ENCODE measurements at places on chromosomes 7 and 10.

DNA sequence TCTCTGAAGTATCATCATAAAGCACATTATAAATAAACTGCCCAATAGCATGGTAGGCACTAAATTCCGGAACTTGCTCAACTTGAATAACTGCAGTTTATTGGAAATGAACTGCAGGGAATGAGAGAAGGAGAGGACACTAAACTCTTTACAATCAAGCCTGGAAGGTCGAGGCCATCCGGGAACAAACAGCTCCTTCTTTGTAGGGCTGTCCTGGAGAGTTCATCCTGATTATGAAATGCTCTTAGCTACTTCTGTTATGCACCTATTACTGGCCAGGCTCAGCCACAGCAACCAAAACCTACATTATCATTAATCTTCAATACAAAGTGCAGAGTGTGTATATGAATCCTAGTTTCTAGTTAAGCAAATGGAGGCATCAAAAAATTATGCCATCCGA lies 64.7 kb downstream of the PPP1R17 start:
- no peak for DNase-seq

DNA sequence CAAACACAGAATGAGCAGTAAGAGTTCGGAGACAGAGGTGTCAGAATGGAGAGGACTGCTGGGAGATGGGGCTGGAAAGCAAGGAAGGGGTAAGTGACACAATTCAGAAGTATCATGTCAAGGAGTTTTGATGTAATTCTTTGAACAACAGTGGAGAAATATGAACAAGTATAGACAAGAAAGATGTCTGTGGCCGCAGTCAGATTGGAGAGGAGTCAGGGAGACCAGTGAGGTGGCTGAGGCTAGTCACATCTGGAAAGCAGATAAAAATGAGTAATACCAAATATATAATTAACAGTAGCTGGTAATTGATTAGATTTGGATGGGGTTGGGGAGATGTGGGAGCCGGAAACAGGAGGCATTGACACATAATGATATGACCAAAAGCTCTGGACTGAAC lies 540.9 kb downstream of the SUGCT start:
- no peak for DNase-seq

DNA sequence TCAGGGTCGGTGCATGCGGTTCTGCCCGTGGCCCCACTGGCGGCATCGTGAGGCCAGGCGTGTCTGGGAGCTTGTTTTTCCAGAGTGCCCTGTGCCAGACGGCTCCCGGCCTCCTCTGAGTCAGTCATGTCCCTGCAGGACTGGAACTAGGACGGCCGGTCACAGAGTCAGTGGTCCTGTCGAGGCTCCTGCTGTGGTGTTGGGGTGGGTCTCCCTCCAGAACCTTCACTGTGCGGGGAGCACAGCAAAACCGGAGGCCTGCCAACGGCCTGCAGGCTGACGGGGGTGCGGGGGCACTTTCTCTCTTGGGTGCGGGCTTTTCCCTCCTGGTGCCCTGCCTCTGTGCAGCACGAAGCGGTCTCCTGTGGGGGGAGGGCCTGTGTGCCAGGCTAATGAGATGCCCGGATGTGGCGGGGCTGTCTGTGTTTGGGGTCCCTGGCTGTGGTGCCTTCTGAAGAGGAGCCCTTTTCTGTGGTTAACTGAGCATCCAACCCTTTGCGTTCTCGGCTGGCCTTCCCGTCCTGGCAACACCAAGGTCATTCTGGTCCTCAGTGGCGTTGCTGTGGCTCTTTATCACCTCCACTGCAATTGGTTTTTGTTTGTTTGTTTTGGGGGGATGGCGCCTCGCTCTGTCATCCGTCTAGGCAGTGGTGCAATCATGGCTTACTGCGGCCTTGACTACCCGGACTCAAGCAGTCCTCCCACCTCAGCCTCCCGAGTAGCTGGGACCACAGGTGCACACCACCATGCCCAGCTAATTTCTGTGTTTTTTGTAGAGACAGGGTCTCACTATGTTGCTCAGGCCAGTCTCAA lies 8.0 kb downstream of the GET4 start:
- no peak for DNase-seq

DNA sequence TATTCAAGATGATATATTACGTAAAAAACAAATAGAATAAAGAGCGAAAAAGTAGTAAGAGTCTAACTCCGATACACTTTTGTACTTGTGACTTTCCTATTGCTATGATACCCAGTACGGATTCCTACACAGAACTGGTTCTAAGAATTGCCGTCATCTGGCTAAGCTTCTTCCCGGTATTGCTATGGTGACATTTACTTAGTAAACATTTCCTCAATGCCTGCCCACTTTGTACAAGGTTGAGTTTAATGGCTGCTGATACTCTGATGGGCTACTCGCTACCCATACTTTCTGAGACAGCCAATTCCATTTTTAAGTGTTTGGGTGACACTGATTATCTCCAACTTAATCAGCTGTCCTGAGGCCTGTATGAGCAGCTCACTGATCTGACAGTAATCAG lies 55.6 kb downstream of the OSBPL3 start:
- DNase-seq = no peak

- DNase-seq = no peak
Observed at GRCh38 chr7:151243408-151244195, 4.9 kb downstream of the SMARCD3 start.

DNA sequence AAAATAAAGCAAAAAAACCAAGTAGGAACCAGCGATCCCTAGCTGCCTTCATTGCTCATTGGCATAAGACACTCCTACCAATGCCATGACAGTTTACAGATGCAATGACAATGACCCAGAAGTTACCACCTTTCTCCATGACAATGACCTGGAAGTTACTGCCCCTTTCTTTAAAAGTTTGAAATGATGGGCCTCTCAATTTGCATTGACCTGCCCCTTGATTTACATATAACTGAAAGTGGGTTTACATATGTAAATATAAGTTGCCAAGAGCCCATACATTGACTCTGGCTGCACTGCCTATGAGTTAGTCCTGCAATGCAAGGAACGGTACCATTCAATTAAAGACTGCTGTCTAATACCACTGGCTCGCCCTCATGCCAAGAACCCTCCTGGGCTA lies 240.7 kb upstream of the LRRN3 start:
- DNase-seq = no peak

DNA sequence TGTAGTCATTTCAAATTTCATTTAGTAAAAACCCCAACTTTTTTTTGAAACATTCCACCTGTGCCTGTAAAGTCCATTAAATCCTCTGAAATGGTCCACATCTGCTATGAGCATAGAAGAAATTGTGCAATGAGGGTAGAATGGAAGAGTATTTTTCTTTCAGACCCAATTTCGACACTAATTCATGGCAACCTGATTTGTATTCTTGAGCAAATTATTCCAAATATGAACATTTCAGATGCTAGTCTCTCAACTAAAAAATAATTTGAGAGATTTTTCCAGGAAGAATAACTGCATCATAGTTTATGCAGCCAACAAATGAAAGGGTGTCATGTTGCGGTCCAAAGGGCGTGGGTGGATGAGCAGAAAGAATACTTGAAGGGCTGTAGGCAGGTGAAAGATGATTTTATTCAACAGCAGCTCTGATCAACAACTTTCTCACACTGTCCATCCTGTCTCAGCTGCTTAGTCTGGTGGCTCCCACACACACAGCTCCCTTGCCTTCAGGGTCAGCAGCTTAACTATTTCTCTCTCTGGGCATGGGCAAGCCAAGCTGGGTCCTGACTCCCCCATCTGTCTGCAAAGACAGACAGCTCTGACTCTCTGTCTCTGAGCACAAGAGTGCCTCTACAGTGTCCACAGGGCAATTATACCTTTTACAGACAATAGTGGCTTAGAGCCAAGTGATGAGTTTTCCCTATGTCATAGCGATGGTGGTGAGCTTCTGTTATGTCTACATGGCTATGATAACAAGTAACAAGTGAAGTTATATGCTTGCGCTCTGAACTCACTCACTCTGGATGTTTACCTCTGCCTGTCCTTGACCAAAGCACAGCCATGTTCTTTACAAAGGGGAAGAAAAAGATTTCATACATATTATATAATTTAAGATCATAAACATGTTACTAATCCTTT lies 11.5 kb downstream of the STEAP2 start:
- DNase-seq = no peak

DNA sequence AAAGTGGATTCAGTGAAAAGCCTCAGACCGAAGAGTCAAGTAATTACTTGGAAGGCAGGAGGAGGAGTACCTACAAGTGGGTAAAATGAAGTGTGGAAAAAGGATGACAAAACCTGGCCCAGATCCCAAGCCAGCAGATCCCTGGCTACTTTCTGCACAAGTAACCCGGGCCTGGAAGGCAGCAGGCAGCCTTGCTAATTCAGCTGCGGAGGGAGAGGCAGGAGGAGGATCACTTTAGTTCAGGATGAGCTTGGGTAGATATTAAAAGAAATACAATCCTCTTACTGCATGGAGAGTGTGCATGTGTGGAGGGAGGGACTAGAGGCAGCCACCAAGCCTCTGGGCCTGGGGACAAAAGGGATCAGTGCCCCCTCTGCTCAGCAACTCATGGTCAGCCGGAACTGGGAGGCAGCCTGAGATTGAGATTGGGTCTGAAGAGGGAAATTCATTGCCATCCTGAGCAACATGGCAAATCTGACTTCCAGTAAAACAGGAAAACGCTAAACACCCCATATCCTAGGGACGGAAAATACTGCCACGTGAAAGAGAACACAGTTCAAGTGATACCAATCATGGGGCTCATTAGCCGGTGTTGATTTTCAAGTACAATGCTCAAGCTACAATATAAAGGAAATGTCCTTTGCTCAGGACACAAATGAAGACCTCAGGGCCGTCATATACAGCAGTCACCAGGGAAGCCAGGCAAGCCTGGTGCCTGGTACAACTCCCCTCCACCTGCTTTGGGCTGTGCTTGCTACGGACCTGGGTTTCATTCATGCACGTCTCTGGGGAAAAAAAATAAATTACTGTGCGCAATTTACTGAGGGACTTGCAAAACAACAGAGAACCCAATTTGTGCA lies 1.3 kb downstream of the AMPH start:
- DNase-seq = no peak

DNA sequence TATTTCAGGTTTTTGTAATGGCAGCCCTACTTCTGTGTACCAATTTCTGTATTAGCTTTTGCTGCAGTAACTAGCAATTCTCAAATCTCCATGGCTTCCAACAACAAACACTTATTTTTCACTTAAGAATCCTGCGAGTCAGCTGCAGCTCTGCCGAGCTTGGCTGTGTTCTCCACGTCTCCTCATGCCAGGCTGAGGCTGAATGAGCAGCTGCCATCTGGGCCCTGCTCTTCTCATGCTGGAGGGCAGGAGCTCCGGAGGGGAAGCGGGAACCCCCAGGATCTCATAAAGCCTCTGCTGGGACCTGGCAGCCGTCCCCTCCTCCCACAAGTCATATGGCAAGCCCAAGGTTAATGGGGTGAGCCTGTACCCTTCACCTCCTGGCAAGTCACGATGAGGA lies 591.1 kb downstream of the SDK1 start:
- no peak for DNase-seq

DNA sequence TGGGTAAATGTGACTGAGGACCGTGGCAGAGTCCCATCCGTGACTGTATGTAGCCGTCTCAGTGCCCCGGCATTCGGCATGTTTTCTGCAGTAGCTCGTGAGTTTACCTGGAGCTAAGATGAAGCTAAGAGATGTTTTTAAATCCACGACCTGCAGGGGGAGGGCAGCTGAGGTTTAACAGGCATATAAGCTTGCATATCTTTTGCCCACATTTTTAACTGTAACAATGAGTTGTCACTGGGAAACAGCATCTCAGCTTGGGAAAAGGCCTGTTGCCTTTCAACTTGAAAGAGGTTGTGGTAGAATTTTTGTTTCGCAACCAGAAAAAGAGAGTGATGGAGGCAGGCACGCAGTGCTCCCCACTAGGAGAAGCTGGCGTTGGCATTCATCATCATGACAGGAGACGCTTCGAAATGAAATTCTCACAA lies 77.7 kb downstream of the CELF2 start:
- no peak for DNase-seq

- DNase-seq = no peak
Observed at GRCh38 chr7:44801890-44802289, 5.4 kb downstream of the PPIA start.

DNA sequence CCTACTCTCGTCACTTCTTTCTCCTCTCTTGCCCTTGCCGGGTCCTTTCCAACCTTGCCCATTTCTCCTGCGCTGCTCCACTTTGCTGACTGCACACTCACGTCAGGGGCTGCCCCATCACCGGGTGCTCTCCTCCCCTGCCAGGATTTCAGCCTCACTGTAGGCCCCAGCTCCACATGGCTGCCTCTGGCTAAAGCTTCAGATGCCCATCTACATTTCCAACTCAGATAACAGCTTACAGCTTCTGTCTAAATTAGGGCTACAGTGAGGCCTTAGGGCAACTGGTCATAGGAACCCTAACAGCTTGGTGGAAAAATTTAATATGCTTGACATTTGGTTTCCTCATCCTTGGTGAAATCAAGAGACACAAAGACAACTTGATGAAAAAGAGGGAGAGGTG lies 25.9 kb downstream of the C10orf120 start:
- DNase-seq = no peak

GRCh38 chr10:2936816-2937215 lies 130.5 kb upstream of the PFKP start:
- no peak for DNase-seq

- DNase-seq = no peak
Observed at GRCh38 chr7:41188163-41189130, 514.4 kb downstream of the INHBA start.

DNA sequence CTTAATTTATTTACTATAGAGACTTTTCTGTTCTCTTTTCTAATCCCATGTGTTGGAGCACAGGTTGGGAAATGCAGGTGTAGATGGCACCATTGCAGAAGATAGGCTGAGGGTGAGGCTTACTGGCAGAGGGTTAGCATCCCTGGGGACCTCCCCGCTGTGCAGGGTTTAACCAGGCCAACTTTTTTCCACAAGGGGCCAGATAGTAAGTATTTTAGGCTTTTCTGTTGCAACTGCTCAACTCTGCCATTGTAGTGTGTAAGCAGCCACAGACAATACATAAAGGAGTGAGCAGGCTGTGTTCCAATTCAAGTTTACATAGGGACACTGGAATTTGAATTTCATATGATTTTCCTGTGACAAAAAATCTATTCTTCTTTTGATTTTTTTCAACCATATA lies 34.6 kb upstream of the AOAH start:
- no peak for DNase-seq

DNA sequence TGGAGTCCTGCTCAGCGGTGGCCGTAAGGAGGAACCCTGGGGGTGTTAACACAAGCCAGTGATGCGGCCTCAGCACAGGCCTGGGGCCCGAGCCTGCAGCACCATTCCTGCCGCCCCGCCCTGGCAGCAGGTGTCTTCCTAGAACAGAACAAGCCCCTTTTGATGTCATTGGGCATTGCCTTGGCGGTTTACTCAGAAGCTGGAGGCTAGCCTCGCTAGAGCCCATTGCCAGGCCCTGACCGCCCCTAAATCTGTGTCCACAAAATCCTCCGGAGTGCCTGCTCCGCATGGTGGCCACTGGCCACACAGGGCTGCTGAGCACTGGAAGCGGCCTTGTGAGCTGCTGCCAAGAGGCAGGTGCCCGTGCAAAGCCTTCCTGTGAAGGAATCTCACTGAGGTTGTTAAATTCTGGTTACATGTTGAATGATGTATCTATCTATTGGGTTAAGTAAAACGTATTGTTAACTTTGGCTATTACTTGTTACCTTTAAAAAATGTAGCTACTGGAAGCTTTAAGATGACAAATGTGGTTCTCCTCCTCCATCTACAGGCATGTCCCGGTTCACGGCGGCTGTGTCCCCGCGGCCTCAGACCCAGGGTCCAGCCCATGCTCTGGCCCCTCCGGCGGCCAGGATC lies 1.2 kb upstream of the INPP5A start:
- no peak for DNase-seq

Data from hippocampal formation (tissue), 2 donors.